Activated CD8-positive, alpha-beta memory T cell treated with anti-CD3 and anti-CD28 coated beads, Interleukin-2, amount 50 U/mL, for 4 hours (primary cell): ENCODE measurements at places on chromosomes 1 and 21.

- no peak for DNase-seq
Observed at GRCh38 chr1:169964206-169964605, 70.5 kb upstream of the SCYL3 start.

DNA sequence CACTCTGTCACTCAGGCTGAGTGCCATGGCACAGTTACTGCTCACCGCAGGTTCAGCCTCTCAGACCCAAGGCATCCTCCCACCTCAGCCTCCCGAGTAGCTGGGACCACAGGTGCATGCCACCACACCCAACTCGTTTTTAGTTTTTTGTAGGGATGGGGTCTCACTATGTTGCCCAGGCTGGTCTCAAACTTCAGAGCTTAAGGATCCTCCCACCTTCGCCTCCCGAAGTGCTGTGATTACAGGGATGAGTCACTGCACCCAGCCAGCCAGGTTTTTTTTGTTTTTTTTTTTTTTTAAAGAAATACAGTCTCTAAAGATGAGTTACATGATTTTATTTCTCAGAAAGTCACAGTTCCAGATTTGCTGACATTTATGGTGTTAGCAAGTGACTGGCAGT, 29.0 kb downstream of the BACE2 start:
- no peak for DNase-seq

- no peak for DNase-seq
Observed at GRCh38 chr21:31287201-31287600, 56.9 kb downstream of the TIAM1 start.

GRCh38 chr21:34110594-34111202, 37.3 kb downstream of the MRPS6 start:
- no peak for DNase-seq
